T-helper 2 cell (primary cell): ENCODE measurements at places on chromosomes 13 and 19.

GRCh38 chr19:16359964-16360363 lies 35.3 kb downstream of the KLF2 start:
- no peak for DNase-seq

DNA sequence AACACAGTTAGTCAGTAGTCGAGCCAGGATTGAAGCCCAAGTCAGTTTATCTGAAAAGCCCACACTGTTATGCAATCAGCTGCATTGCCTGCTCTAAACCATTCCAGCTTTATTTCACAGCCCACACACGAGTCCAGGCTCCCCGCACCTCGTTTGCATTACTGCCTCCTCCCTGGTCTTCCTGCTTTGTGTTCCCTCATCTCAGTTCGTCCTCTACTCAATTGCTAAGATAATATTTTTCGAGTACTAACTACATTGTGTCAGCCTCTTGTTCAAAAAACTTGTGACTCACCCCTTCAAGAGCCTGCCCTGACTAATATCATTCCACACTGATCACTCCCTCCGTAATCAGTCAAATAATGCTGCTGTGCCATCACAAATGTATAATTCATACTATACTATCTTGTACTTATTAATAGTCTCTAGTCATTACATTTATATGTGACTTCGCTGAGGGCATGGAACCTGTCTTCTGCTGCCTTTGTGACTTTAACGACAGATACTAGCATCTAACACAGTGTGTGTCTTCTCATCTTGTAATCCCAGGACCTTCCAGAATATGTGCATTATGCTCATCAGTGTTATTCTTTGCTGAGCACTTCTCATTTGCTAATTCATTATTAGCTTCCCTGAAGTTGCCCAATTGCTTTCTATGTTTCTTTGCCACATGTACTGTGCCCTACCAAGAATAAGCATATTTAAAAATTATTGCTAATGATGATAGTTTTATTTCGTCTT lies 26.2 kb upstream of the WDFY2 start:
- no peak for DNase-seq

DNA sequence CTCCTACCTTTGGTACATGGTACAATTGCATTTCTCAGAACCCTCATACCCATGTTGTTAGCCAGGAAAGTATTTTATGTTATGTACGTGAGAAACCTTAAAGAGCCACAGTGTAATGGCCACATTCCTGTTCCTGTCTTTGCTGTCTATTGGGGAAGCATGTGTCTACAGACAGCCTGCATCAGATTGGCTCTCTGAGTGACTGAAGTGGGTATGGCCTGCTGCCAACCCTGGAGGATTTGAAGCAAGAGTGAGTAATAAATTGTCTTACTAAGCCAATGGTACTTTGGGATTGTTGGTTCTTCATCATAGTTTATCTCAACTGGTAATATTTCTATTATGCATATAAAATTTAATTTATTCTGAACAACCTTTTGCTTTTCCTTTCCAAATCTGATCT lies 574.1 kb downstream of the LMO7 start:
- DNase-seq, result no peak

DNA sequence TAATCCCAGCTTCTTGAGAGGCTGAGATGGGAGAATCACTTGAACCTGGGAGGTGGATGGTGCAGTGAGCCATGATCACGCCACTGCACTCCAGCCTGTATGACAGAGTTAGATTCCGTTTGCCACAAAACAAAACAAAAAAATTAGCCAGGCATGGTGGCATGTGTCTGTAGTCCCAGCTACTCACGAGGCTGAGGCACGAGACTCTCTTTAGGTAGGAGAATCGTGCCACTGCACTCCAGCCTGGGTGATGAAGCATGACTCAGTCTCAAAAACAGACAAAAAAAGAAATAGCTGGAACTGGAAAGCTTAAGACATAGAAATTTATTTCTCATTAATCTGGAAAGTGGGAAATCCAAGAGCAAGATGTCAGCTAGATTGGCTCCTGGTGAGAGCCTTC lies 20.2 kb upstream of the ZNF808 start:
- no peak for DNase-seq

GRCh38 chr19:2577722-2578335 lies 101.9 kb downstream of the GADD45B start:
- no peak for DNase-seq

GRCh38 chr13:51729866-51730553 lies 74.0 kb downstream of the DHRS12 start:
- DNase-seq, result no peak
